K562 (cell line): ENCODE measurements at places on chromosomes 4 and X.

DNA sequence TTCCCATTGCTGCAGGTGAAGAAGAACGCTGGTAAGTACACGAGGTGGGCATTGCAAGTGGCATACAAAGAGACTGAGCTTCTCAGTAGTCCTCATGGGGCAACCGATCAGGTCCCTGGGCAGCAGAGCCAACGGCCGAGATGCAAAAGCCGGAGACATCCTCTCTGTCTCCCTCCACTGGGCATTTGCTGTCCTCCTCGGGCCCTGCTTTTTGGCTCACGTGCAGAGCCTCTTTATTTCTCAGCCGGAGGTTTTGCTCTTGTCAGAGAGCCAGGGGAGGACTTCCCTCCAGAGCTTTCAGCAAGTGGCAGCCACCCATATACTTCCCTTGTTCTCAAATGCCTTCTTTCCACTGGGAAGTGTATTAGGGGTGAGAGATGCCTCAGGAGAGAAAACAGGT, 18.0 kb downstream of the STARD8 start:
- DNase-seq: no peak

- no peak for DNase-seq
Measured at GRCh38 chr4:113921089-113921794, 58.2 kb downstream of the ARSJ start.

DNA sequence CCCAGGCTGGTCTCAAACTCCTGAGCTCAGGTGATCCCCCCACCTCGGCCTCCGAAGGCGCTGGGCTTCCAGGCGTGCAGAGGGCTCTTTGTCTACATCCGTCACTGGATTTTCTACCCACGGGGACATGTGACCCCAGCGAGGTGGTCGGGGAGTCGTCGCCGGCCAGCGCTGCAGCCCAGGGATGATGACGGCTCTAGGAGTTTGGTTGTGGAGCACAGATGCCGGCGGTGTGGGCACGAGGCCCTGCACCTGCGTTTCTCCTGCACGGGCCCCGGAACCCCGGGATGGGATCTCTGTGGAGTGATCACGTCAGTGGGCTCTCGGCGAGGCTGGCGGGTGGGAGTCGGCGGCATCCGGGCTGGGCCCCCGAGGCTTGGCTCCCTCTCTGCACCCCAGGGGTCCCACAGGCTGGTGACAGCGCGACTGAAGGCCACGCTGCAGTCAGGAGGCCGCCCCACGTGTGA, 9.1 kb upstream of the GTPBP6 start:
- no peak for DNase-seq

- DNase-seq: no peak
Measured at GRCh38 chrX:37875675-37876074, 28.3 kb upstream of the DYNLT3 start.

DNA sequence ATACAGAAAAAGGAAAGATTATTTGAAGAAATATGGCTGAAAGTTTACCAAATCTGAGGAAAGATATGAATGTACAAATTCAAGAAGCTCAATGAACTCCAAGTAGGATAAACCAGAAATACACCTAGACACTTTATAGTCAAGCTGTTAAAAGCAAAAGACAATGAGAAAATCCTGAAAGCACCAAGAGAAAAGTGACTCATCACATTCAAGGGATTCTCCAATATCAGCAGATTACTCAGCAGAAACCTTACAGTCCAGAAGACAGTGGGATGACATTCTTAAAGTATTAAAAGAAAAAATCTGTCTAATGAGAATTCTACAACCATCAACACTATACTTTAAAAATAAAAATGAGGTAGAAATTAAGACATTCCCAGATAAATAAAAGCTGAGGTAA, 223.8 kb upstream of the ZCCHC13 start:
- no peak for DNase-seq

- DNase-seq: no peak
Measured at GRCh38 chr4:87995435-87995834, 12.0 kb upstream of the PKD2 start.

GRCh38 chr4:38149997-38150671, 189.9 kb downstream of the PTTG2 start:
- no peak for DNase-seq

DNA sequence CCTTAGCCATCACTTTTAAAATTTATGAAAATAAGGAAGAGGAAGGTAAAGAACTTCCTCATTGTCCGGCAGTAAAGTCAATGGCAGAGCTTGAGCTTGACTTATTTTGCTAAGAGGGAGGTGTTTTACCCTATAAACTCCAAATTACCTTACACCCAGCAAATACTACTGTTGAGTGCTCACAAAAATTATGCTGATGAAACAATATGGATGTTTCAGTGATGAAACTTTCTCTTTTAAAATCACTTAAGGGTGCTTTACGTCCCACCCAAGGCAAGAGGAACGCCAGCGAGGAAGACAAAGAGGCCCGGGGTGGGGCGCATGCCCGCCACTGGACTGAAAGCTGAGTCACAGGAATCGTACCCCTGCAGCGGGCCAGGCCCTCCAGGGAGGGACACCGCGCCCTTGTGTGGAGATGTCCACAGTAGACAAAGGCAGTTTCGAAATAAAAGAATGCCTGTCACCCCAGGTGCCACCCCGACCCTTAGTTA, 560 bp upstream of the TMSB4X start:
- peak; percentile 62 for DNase-seq

- DNase-seq: no peak
Measured at GRCh38 chr4:15898902-15899301, 39.6 kb downstream of the FGFBP1 start.

DNA sequence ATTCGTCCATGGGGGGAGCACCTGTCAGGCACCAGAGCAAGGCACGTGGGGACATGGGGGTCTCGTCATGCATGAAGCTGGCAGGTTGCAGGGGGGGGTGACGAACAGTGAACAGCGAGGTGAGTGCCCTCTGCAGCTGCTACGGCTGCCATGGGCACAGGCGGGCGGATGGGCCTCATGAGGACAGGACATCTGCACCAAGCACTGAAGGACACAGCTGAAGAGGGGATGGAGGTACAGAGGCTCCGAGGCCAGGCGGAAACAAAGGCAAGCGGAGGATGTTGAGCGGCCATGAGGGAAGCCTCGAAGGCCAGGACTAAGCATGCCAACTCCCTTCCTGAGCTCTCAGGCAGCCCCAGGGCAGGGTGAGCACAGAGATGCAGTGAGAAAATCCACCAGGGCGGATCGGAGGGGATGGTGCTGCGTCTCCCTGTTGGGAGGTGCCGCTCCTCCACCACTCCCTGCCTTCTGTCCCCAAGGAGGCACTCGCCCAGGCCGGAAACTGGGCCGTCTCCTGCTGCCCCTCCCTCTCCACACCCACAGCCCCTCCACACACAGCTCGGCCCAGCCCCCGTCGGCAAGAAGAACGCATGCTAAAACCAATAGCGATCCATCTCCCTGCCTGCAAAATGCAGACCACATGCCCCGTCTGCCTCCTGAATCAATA, 24.6 kb downstream of the ABLIM2 start:
- DNase-seq: no peak

GRCh38 chrX:48540028-48540375, 488 bp downstream of the TBC1D25 start:
- peak; percentile 75 for DNase-seq

- no peak for DNase-seq
Measured at GRCh38 chr4:184534511-184535391, 60.4 kb upstream of the IRF2 start.

DNA sequence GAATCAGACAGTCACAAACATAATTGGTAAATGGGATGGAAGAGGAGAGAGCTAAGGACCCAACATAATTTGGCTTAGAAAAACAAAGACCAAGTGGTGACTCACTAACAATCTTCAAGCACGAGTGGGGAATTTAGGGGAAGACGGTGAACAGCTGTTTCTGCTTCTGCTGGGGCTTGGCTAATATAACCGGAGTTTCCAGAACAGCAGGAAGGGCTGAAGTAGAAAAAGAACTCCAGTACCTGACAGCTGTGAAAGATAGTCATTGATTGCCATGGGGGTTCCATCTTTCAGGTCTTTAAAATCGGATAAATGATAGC, 290.9 kb upstream of the LDB2 start:
- DNase-seq: no peak

DNA sequence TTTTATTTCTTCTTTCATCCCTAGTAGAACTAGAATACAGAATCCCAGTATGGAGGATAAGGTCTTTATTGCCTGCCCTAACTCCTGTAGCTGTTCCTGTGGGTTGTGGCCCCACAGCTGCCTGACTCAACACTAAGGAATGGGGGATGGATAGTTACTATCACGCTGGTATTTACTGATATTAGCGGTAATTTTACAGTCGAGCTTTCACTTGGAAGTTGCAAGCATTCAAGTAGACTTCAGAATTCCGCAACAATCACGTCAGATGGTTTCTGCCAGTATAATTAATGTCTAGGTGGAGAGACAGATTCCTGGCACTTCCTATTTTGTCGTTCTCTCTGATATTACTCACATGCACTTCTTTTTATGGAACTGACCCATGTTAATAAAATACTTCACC, 489.8 kb downstream of the PABPC4L start:
- DNase-seq: no peak

DNA sequence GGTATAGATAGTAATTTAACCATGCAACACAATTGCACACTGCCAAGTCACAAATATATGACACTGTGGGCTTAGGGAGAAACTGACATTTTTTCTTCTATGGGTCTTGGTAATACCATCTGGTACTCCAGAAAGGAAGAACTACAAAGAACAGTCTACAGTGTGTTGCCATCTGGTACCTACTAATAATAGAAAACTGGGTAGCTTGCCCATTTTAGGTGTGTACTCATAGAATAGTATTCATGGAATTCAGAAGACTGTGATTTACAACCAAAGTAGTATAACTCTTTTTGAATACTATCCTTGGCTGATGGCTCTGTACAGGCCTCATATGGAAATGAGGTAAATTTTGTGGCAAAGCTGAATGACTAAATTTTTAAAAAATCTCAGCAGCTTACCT, 132.6 kb upstream of the RPS6KA6 start:
- no peak for DNase-seq

DNA sequence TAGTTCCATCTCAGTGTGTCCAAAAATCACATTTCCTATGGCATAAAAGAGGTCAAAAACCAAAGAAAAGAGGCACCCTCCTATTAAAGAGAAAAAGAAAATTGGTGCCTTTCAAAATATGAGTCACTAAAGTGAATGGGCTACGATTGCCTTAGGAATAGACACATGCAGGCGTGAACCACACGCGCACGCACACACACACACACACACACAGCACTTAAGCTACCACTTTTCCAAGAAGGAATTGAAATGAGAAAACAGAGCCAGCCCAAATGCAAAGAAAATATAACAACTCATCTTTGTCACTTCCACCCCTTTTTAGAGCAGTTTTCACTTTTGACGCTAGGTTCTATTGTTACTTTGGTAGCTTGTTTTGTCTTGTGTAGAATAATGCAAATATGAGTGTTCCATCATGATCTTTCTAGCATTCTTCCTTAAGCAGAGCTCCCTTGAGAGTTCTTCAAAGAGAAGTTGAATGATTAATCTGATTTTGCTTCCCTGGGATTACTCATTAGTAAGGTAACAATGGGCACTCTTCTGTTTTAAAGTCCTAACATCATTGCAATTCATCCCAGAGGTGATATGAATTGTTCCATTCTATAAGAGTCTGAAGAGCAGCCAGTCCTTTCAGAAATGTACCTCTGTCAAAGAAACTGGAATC, 239.2 kb upstream of the GNPDA2 start:
- DNase-seq: no peak

GRCh38 chrX:14899607-14900006, 26.4 kb downstream of the MOSPD2 start:
- DNase-seq: peak; percentile 11

GRCh38 chrX:3142259-3143042, 101.2 kb downstream of the ARSF start:
- DNase-seq: no peak

DNA sequence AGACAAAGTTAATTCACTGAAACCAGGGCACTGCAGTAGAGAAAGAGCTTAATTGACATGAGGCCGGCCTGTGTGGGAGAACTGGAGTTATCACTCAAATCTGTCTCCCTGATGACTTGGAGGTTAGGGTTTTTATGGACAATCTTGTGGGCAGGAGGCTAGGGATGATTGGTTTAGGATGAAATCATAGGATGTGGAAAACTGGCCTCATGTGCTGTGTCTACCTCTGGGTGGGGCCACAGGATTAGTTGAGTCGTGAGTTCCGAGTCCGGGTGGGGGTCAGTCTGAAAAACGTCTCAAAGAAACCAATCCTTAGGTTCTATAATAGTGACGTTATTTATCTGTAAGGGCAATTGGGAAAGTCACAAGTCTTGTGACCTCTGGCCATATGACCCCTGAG, 68.1 kb downstream of the UCHL1 start:
- no peak for DNase-seq

GRCh38 chr4:97942137-97942536, 201.1 kb downstream of the STPG2 start:
- DNase-seq: no peak

DNA sequence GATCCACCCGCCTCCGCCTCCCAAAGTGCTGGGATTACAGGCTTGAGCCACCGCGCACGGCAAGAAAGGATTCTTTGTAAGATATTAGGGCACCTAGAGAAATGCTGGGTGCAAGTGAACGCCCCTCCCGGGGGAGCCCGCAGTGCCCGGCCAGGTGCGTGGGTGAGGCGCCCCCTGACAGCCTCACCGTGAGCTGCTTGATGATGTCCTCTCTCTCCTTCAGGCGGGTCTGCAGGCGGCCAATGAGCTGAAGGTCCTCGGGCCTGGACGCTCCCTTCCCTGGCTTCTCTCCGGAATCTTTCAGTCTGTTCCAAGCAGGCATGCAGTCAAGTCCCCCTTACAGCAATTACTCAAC, 21.9 kb downstream of the MED28 start:
- DNase-seq: no peak

- no peak for DNase-seq
Measured at GRCh38 chr4:25223802-25224375, 9.9 kb upstream of the PI4K2B start.

DNA sequence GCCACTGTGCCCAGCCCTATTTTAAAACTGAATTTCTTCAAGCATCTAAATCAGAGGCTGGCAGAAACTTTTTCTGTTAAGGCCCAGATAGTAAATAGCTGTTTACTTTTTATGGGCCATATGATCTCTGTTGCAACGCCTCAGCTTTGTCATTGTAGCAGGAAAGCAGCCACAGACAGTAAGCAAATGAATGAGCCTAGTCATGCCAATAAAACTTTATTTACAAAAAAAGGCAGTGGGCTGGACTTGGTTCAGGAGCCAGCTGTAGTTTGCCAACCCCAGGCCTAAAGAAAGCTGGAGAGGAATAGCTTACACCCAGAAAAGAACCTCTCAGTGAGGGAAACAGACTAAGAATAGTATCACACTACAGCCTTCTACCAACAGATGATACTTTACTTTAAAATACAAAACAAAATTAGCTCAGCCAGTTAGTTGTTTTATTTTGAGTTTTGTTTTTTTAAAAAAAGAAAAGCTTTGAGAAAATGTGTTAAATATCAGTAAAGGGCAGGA, 25.5 kb downstream of the CHST7 start:
- no peak for DNase-seq

GRCh38 chr4:175787948-175788347, 24.1 kb downstream of the GPM6A start:
- no peak for DNase-seq
